ENCODE measurements at places on chromosomes 12 and 14. TPM values are rescaled to one million over a fixed set of nuclear protein-coding genes. Genes with fewer than 3 reads are reported as not detected.

The CCDC88C gene
- total RNA-seq: 74.1 TPM

GRCh38 chr12:54424224-54424623, 5.2 kb upstream of the ITGA5 start:
- DNase-seq: no peak

DNA sequence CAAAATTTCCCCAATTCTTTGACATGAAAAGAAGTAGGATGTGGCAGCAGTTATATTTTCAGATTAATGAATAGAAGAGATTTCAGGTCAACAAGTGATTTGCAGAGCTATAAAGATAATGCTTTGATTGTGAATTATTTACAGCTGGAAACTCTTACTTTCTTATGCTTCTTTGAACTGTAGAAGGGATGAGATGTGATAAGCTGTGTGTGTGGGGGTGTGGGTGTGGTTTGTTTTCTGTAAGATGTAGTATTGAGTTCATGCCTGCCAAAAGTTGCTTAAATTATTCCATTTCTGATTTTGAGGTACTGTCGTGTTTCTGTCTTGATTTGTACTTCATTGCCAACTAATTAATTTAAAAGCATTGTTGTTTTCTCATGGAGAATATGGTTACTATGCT, 22.7 kb downstream of the AEBP2 start:
- no peak for DNase-seq

GRCh38 chr12:718756-719102, 33.6 kb upstream of the WNK1 start:
- no peak for DNase-seq

- DNase-seq: no peak
These were observed 9.0 kb downstream of the MARS1 start for GRCh38 chr12:57496822-57497221.

GRCh38 chr12:93221841-93222240, 155.9 kb upstream of the NUDT4 start:
- DNase-seq: no peak

DNA sequence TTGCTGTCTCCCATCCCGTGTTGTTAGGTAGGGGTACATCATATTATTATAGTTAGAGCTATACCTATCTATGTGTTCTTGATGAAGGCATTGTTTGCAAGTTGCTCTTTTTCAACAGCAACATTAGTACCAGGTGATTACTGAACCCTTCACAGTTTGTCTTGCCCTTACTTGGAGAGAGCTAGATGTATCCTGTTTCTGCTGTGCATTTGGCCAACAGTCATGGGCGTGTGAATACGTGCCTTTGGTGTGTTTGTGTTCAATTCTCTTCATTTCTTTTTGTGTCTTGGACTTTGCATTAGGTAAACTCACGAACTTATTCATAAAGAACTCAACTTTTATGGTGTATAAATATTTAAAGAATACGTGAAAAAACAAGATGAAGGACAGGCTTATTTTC, 14.3 kb downstream of the ARF6 start:
- DNase-seq: no peak

DNA sequence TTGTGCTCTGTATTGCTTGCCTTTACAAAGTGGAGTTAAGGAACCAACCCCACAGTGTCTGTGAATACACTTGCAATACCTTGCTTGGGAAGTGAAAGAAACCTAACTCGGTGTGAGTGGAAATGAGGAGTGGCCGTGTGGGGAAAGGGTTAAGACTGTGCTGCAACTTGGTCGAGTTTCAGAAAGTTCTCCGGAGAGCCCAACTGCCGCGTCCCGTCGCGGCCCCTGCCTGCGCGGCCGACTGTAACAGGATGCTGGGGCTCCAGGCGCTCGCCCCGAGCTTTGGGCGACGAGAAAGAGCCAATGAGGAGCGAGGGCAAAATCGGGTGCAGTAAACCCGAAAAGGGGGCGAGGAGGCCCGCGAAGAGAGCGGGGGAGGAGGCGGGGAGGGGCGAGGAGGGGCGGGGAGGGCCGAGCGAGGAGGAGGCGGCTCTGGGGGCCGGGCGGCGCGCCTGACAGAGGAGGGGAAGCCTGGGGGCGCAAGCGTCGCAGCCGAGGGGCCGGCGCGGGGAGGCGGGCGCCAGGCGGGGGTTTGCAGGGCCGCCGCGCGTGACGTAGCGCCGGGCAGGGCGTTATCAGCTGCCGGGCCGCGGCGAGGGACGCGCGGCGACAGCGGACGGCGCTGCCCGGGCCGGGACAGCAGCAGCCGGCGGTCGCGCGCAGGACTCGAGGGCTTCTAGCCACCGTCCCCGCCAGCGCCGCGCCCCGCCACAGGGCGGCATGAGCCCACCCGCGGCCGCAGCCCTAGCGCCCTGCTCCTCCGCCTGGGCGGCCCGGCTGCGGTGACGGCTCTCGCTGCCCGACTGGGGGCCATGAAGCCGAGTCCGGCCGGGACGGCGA, at the start of gene DACT1:
DACT1 (plus strand) TSS at position 572 of the 840 bp plus-strand sequence; CDS start at position 813, 241 bp downstream.
- DNase-seq: no peak
